Epithelial cell of proximal tubule (primary cell): ENCODE measurements at places on chromosomes 1 and 21. TPM values are rescaled to one million over a fixed set of nuclear protein-coding genes. Genes with fewer than 3 reads are reported as not detected.

Gene OLIG2
- total RNA-seq, result not detected in 2 replicates

Gene LRRC39
- total RNA-seq, result 0.07 TPM in 1 of 2 replicates, not detected in the other

Gene ZBTB17
- 22.5 and 23.6 TPM in 2 replicates for total RNA-seq

Gene MRPL55
- 130 and 142 TPM in 2 replicates for total RNA-seq

Gene DEPDC1
- total RNA-seq, result 41.2 and 44.6 TPM in 2 replicates

GRCh38 chr1:194394676-194395075 is 1208.3 kb upstream of the B3GALT2 start:
- DNase-seq, result no peak

GRCh38 chr1:145959333-145959732 is 1.5 kb upstream of the LIX1L start:
- no peak for DNase-seq

GRCh38 chr1:170126696-170127095 is 19.1 kb upstream of the NTMT2 start:
- DNase-seq, result peak; percentile 43

- DNase-seq, result no peak
Observed at GRCh38 chr1:169201084-169201619, 94.7 kb downstream of the ATP1B1 start.

DNA sequence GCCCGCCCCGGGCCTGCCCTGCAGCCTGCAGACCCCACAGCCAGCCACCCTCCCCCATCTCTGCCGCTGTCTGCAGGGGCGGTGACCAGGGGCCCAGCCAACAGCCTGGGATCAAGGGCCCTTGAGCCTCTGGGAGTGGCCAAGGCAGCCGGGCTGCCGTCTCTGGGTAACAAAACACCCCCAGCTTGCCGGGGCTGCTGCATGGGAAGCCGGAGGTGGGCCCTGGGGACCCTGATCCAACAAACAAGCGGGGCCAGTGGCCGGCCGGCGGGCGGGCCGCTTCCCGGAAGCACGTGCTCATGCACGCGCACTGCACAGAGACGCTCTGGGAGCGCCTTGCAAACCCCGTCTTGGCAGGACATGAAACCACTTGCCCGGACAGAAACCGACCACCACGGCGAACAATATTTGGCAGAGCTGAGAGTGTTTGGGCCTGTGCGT is 13.2 kb downstream of the MEGF6 start:
- DNase-seq, result no peak

GRCh38 chr1:109290137-109290536 is 7.2 kb upstream of the PSRC1 start:
- no peak for DNase-seq

GRCh38 chr1:189125694-189126093 is 1352.0 kb downstream of the BRINP3 start:
- DNase-seq, result no peak

DNA sequence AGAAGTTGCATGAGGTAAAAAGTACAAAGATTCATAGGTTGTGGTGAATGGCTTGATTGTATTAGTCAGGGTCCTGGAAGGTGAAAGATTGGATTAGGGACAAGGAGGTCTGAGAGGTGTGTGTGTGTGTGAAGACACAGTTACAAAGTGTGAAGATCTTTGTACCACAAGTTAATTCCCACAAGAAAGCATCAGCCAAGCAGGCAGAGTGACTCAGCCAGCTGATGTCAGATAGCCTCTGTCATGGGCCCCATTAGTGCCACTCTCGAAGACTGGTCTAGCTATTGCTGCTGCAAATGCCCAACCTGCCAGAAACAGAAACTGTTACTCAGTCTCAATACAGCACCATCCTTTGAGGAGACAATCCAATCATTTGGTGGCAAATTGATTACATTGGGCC is 96.5 kb downstream of the DTL start:
- DNase-seq, result peak; percentile 56
